Hypothalamus (tissue), 51 donors: ENCODE measurements at places on chromosomes 3 and 15.

GRCh38 chr15:100596792-100597191, 5.2 kb downstream of the LINS1 start:
- no peak for DNase-seq

- DNase-seq: no peak
Observed at GRCh38 chr3:28841441-28841840, 439.4 kb upstream of the RBMS3 start.

DNA sequence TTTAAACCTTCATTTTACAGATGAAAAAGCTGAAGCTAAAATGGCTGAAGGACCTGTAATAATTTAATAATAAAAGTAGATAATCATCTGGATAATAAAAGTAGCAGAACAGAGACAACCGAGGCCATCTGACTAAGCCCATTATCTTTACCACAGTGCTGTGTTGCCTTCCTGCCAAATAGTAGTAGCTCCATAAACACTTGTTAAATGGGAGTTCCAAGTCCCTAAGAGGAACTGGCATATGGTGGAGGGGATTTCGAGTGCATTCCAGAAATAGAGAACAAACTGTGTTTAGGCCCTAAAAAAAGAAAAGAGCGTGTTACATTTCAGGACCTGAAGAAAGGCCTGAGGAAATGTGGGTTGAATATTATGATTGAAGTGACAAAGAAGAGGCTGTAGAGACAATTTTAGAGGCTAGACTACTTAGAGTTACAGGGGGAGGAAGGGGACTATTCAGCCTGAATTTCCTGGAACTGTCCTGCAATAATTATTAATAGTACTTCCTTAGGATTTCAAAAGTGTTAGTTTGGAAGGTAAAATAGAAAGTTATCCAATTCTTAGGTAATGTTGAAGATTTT, 424.3 kb downstream of the ROBO2 start:
- no peak for DNase-seq

GRCh38 chr15:43100971-43101370, 4.9 kb downstream of the UBR1 start:
- DNase-seq: no peak

DNA sequence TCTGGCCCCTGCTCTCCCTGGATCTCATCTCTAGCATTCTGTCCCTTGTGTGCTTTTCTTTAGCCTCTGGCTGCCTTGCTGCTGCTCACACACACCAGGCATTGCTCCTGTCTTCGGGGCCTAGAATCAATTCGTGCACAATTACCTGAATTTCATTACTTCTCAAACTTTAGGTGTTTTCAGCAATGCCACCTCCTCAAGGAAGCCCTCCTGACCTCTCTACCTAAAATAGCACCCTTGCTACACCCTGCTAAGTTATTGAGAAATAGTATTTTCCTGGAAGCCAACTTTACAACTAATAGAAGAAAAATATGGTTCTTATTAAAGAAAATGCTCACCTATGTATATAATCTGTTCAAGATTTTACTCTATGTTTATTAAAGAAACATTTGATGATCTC, 40.4 kb downstream of the CP start:
- DNase-seq: no peak

GRCh38 chr15:74958320-74958907, 1.8 kb upstream of the RPP25 start:
- no peak for DNase-seq

DNA sequence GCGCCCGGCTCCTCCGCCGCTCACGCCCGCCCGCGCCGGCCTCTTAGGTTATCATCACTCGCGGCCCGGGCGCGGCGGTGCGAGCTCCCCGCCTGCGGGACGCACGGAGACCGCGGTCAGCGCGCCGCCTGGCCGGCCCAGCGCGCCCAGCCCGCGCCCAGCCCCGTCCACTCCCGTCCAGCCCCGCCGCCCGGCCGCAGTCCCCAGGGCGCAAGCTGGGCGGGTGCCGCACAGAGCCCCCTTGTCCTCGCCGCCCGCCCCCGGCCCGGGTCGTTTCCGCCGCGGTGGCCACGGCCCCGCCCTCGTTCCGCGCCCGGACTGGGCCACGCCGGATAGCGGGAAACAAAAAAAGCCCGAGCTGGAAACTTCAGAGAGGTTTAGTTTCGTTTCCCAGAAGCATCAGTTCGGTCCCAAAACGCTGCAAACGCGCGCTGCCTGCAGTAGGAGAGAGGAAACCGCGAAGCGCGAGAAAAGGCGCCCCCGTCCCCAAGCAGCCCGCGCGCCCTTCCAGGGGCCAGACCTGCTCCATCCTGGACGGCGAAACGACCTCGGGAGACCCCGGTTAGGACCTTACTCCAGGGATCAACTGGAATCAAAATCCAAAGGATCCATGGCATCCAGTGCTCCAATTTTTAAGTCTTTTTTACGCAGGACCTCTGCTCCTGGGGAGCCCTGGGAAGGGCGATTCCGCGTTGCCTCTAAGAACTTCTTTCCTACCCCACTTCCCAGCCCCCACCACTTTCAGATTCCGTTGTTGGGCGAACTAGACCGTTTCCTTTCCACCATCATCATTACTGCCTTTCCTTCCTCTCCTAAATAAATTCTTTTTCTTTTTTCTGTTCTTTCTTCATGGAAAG, at the start of gene ATP10A:
Gene ATP10A (minus strand): TSS at position 217 of the 857 bp plus-strand sequence. CDS start 231 bp downstream, outside the sequence.
- no peak for DNase-seq

- no peak for DNase-seq
Observed at GRCh38 chr15:60379525-60380274, 18.1 kb downstream of the ANXA2 start.

DNA sequence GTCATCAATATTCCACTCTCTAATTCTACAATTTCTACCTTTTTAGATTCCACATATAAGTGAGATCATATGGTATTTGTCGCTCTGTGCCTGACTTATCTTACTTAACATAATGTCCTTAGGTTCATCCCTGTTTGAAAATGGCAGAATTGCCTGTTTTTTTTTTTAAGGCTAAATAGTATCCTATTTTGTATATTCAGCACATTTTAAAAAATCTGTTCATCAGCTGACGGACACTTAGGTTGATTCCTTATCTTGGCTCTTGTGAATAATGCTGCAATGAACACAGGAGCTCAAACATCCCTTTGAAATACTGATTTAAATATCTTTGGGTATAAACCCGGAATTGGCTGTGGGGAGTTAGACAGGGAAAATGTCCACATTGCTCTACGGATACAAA, 326.7 kb upstream of the THBS1 start:
- DNase-seq: no peak
